ENCODE measurements at places on chromosomes 4 and X. TPM values are rescaled to one million over a fixed set of nuclear protein-coding genes. Genes with fewer than 3 reads are reported as not detected.

EVC gene
- 1.7 TPM for total RNA-seq

DOK7 gene
- total RNA-seq: not detected

DNA sequence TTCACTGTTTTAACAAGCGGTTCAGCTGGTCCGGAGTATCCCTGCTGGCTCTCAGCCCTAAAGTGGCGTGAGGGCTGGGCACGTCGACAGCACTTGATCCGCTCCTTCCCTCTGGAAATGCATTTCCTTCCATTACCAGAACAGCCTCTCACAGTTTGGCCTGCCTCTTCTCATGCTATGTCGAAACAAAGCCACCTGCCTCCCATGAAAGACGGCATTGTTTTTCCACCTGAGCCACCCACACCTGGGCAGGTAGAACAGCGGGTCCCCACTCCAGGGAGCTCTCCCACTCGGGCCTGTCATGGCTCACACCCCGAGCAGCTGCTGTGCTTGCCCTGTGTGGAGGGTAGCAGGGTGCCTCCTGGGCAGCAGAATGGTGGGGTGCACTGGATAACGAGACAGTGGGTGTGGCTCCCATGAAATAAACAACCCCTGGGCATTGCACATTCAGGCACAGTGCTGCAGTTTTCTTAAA lies 86.2 kb downstream of the FHDC1 start:
- peaks cover 5% of the 10 kb centered on the region for H3K4me1 ChIP-seq
- DNase-seq: no peak
- no peak overlapping the region for H3K4me3 ChIP-seq
- no peak overlapping the region for H3K27ac ChIP-seq
- H3K27me3 ChIP-seq: peaks cover 3% of the 10 kb centered on the region
- no peaks in the 10 kb centered on the region for H3K36me3 ChIP-seq

- no peak overlapping the region for H3K4me3 ChIP-seq
- H3K27me3 ChIP-seq: no peaks in the 10 kb centered on the region
- peaks cover 34% of the 10 kb centered on the region for H3K4me1 ChIP-seq
- DNase-seq: no peak
- H3K36me3 ChIP-seq: no peaks in the 10 kb centered on the region
Observed at GRCh38 chr4:70718811-70719604, 2.8 kb upstream of the RUFY3 start.

GRCh38 chr4:94889523-94889922 lies 131.8 kb downstream of the BMPR1B start:
- H3K4me3 ChIP-seq: no peak overlapping the region
- no peak for DNase-seq
- H3K4me1 ChIP-seq: no peaks in the 10 kb centered on the region
- H3K36me3 ChIP-seq: no peaks in the 10 kb centered on the region

DNA sequence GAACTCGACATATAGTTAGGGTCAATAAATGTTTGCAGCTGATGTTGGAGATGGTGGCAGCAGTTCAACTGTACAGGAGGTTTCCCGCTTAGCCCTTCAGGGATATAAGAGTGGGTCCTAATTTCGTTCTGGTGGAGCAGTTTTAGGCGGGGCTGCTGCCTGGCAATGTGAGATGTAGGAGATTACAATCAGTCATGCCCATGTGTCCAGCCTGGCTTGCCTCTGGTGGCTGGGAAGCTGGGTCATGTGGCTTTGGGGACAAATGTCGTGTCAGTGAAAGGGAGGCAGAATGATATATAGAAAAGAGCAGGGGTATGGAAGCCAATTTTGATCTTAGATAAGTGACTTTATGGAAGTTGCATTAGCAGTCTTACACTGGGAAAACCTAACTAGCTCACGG lies 129.4 kb downstream of the CLCN4 start:
- H3K4me1 ChIP-seq: no peaks in the 10 kb centered on the region
- DNase-seq: no peak
- H3K27ac ChIP-seq: no peak overlapping the region
- no peak overlapping the region for H3K4me3 ChIP-seq

TCEAL9 gene
- 0.97 TPM for total RNA-seq

TRAM1L1 gene
- total RNA-seq: 0.09 TPM

- peaks cover 2% of the 10 kb centered on the region for H3K4me1 ChIP-seq
- H3K27me3 ChIP-seq: peaks cover 12% of the 10 kb centered on the region
- no peaks in the 10 kb centered on the region for H3K36me3 ChIP-seq
Observed at GRCh38 chrX:109600237-109600651, 24.7 kb downstream of the KCNE5 start.

ARX gene
- total RNA-seq: not detected

GRCh38 chr4:129883996-129884395 lies 788.0 kb downstream of the C4orf33 start:
- no peak overlapping the region for H3K27ac ChIP-seq
- H3K4me3 ChIP-seq: no peak overlapping the region
- H3K27me3 ChIP-seq: no peaks in the 10 kb centered on the region

GRCh38 chr4:87527431-87528220 lies 1.6 kb downstream of the SPARCL1 start:
- peaks cover 5% of the 10 kb centered on the region for H3K27me3 ChIP-seq
- H3K4me3 ChIP-seq: no peak overlapping the region
- H3K36me3 ChIP-seq: no peaks in the 10 kb centered on the region
- DNase-seq: no peak
- no peak overlapping the region for H3K27ac ChIP-seq

GRCh38 chr4:169260217-169260866 lies 10.4 kb downstream of the SH3RF1 start:
- H3K4me1 ChIP-seq: no peaks in the 10 kb centered on the region
- H3K4me3 ChIP-seq: no peak overlapping the region
- H3K27ac ChIP-seq: no peak overlapping the region
- H3K27me3 ChIP-seq: peaks cover 38% of the 10 kb centered on the region
- DNase-seq: no peak

DSPP gene
- not detected for total RNA-seq

ASMT gene
- total RNA-seq: not detected

SPIN2A gene
- total RNA-seq: 0.84 TPM

UGT2B10 gene
- total RNA-seq: not detected
